ENCODE measurements at places on chromosomes 6 and 20.

- DNase-seq: no peak
Observed at GRCh38 chr20:41357424-41358163, 9.0 kb downstream of the EMILIN3 start.

GRCh38 chr20:22925613-22925983 lies 109.5 kb upstream of the SSTR4 start:
- DNase-seq: no peak

DNA sequence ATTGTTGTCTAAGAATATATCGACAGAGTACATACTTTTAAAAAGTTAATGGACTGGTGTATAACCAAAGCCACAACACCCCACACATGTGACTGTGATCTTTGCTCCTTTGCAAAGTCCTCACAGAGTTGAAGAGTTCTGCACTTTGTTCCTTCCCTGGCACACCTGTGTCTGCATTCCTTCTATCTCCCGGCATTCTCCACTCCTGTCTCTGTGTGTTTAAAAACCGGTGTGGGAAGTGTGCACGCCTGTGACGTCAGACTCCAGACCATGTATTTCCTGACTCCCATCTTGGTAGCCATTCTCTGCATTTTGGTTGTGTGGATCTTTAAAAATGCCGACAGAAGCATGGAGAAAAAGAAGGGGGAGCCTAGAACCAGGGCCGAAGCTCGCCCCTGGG lies at the start of gene IYD:
TSS of gene IYD (plus strand) at position 251 of the 400 bp plus-strand sequence. CDS start at position 271, 20 bp downstream.
- no peak for DNase-seq

GRCh38 chr6:13471184-13471583 lies 16.2 kb downstream of the GFOD1 start:
- no peak for DNase-seq

DNA sequence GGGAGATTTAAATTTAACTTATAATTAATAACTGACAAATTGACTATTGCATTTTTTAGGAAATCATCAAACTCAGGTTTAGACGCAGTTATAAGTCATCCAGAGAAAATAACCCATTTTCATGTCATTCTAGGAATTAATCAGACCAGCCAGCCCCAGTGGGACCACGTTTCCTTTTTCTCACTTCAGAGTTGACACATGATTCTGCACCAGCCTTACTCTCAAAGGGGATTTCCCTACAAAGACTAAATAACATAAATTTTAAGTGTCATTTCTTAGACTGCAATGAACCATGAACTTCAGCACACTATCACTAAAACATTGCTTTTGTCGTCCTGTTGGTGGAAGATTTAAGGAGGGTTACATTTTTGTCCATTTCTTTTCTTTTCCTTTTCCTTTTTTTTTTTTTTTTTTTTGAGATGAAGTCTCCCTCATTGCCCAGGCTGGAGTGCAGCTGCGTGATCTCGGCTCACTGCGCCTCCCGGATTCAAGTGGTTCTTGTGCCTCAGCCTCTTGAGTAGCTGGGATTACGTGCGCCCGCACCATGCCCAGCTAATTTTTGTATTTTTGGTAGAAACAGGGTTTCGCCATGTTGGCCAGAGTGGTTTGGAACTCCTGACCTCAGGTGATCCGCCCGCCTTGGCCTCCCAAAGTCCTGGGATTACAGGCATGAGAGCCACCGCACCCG lies 3.6 kb downstream of the IPCEF1 start:
- peak; percentile 71 for DNase-seq

DNA sequence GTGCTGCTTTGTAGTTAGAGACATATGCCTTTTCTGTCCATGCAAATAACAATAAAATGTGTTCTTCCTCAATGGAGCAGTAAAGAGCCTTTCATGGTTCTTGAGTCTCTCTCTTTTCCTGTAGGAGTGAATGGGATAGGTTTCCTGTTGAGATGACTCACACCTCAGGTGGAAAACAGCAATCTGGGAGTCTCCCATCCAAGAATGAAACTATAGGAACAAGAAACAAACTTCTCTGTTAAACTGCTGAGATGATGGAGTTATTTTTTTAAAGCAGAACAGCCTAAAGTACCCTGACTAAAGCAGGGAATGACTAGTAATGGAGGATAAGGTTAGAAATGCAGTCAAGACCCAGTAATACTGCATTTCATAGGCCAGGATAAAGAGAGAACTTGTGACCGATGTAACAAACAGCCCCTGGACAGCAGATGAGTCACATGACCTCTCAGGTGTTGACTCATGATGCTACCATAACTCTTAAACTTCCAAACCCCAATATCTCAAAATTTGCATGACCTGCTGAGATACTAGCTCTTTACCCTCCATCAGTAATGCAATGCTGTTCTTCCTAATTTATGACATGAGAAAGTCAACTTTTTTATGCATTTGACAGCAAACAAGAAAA lies 548.9 kb downstream of the CBLN4 start:
- no peak for DNase-seq

DNA sequence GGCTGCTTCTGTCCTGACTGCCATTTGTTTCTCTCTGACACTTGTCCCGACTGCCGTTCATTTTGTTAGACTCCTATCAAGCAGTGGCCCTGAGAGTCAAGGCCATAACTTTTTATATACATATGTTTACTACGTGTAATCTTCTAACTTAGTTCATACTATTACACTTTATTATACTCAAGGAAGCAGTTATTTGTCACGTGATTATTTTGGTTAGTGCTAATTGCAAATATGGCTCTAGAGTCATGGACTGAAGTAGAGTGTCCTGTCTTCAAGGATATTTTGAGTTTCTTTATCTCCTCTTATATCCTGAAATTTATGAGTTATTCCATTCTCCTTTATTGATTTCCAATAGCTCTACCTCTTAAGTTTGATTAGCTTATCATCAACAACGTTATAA lies 294.2 kb upstream of the RNF217 start:
- no peak for DNase-seq

- no peak for DNase-seq
Observed at GRCh38 chr6:120604510-120604909, 729.8 kb downstream of the TBC1D32 start.

GRCh38 chr6:25035512-25036435 lies 100.0 kb upstream of the RIPOR2 start:
- DNase-seq: peak; percentile 57

GRCh38 chr6:100226811-100227210 lies 232.8 kb upstream of the MCHR2 start:
- DNase-seq: no peak

DNA sequence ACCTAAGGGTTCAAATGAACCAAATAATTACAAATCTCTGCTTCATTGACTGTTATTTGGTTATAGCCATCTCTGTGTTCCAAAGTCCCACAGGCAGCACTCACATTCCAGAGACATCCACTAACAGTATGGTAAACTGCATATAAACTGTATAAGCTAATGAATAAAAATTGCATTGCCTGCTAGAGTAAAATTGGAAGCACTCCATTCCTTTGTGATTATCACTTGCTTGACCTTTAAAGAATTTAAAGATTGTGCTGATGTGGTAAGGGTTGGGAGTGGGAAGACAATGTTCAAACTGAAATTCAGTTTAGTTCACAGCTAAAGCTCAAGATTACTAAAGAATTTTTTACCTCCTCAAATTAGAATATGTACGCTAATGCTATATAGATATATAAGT lies 31.0 kb upstream of the OSTM1 start:
- no peak for DNase-seq

DNA sequence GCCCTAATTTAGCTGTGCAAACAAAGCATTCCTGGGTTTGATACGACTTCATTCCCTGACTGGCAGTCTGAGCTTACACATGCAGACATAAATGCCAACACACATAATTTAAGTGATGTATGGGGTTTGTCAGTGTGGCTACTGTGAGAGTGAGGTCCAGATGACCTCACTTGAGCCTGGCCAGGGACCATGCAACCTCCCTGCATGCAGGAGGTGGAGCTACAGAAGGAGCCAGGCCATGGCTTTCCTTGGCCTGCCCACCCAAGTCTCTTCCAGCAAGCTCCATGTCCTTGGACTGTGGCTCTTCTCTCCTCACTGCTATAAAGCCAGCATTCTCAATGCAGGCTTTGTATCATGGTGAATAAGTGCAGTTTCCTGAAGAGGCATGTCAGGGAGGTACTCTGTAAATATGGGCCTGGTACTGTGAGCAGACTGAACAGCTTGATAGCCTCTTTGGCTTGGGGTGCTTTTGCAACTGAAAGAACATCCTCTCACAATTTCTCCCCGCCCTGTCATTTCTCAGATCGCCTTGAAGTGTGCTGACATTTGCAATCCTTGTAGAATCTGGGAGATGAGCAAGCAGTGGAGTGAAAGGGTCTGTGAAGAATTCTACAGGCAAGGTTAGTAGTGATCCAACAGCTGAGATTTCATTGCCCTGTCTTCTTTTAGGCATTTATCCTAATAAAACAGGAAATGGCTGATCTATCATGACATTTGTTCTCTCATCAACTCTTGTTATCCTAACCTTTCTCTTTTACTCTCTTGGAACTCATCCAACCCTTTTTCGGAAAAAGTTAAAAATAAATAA lies 69.2 kb downstream of the MTFR2 start:
- no peak for DNase-seq

- DNase-seq: no peak
Observed at GRCh38 chr6:35492258-35492973, 4.5 kb downstream of the TEAD3 start.

- DNase-seq: no peak
Observed at GRCh38 chr6:44538807-44539201, 151.3 kb downstream of the CDC5L start.

- no peak for DNase-seq
Observed at GRCh38 chr6:38239719-38240451, 399.8 kb downstream of the BTBD9 start.

DNA sequence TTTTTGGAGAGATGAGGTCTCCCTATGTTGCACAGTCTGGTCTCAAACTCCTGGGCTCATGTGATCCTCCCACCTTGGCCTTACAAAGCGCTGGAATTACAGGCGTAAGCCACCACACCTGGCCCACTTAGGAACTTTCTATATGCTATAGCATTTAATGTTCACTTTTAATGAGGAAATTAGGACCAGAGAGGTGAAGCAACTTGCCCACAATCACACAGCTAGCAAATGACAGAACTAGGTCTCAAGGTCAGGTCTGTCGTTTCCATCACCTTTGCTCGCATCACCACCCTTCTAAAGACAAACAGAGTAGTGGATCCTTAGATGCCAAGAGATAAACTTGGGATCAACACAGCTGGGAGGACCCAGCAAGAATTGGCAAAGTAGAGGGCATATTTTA lies 381.7 kb downstream of the CD83 start:
- DNase-seq: no peak

DNA sequence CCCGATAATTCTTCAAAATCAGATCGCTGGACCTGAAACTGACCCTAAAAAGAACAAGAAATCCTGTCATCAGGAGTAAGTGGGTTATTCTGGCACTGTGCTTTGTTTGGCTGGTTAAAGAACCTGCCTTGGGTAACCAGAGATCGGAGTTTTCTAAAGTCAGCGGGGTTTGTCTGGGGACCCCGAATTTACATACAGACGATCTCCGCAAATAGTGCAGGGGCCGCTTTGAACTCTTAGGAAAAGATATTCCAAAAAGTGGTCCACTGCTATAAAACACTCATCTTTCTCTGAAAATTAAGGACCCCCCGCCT lies 33.0 kb upstream of the BTN3A2 start:
- DNase-seq: no peak

DNA sequence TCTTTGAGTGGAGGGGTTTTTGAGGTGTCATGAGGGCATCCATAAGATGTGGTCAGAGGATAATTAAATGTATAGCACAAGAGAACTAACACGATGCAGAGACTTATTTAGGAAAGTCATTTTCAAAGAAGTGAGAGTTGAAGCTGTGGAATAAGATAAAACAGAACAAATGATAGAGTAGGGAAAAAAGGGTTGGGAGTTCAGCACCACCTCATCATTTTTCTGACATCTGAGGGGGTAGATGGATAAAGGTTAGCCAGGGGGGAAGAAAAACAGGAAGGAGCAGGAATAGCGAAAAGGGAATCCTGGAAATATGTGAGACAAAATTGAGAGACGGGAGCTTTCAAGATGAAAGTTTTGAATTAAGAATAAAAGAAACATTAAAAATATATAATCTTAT lies 434.2 kb downstream of the NKAIN2 start:
- DNase-seq: no peak

- no peak for DNase-seq
Observed at GRCh38 chr6:43222418-43223059, 6.7 kb downstream of the DNPH1 start.

DNA sequence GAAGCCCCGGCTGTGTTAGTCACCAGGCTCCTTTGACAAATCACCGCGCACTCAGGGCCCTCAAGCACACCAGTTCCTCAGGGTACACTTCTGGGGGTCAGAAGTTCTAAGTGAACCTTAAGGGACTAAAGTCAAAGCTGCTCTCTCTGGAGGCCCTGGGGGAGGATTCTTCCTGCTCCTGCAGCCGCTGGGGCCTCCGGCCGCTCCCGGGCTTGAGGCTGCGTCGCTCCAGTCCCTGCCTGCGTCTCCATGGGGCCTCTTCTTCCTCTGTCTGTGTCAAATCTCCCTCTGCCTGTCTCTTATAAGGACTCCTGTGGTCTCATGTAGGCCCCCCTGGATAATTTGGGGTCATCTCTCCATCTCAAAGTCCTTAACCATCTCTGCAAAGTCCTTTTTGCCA lies 18.1 kb upstream of the GATA5 start:
- DNase-seq: no peak

- no peak for DNase-seq
Observed at GRCh38 chr6:82270881-82271635, 23.5 kb upstream of the IBTK start.

DNA sequence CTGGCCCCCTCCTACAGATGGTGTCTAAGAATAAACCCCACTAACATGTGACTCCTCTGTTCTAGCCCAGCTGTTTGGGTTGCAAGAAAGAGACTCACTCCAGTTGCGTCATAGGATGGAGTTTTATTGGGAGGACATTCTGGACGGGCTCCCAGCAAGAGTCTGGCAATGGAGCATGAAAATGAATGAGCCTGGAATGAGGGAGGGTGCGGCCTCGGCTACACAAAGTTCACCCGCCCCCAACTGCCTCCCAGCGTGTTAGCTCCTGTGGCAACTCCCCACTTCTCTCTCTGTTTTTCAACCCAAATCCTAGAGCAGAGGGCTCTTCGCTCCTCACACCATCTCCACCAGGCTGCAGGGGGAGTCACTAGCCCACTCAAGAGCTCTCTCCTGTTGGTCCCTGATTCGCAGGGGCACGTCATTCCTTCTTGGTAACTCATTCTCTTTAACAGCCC lies 5.1 kb upstream of the ADAM33 start:
- no peak for DNase-seq

- DNase-seq: peak; percentile 95
Observed at GRCh38 chr6:33787954-33788693, 806 bp downstream of the LEMD2 start.

DNA sequence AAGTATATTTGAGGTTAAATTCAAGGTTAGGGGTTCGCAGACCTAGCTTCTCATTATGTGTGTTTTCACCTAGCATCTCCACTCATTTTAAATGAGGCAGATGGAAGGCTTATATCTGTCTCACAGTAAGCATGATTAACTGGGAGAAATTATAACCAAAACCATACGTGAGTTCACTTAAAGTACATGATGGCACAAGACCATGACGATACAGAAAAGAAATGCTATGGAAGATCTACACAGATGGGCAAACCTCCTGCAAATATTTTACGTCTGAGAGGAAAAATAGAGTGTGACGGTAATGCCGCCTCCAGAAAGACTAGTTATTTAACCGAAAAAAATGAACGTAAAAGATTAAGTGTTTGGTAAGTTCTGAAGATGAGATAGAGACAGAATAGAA lies 337.8 kb downstream of the FARS2 start:
- no peak for DNase-seq
